Endothelial cell (in vitro differentiated cells): ENCODE measurements at places on chromosomes 3 and 15. TPM values are rescaled to one million over a fixed set of nuclear protein-coding genes. Genes with fewer than 3 reads are reported as not detected.

PLSCR2 gene
- not detected for total RNA-seq

CKMT1B gene
- total RNA-seq, result 12.8 TPM

RTP4 gene
- not detected for total RNA-seq

FRMD5 gene
- 0.54 TPM for total RNA-seq

BOC gene
- 3.8 TPM for total RNA-seq

PLAAT1 gene
- 1.7 TPM for total RNA-seq

PRR23C gene
- not detected for total RNA-seq

DNA sequence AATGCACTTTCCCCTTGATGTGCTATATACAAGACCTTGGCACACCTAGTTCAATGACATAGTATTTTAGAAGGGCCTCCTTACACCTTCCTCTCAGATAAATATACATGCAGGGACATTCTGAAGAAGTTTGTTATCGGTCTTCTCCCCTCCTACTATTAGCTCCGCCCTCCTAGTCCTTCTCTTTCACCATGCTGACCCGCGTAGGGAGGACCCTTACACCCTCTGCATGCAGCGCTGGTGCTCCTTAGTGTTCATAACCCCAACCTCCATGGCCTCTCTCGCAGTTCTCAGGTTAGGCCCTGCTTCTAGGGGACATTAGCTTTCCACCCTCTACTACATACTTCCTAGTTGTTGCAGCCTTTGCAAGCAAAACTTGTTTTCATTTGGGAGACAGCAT lies 146.4 kb downstream of the PGPEP1L start:
- DNase-seq, result no peak

GRCh38 chr15:57432141-57432741 lies 55.9 kb downstream of the CGNL1 start:
- DNase-seq, result no peak

- DNase-seq, result no peak
Measured at GRCh38 chr3:59866076-59866475, 816.3 kb upstream of the CFAP20DC start.

DNA sequence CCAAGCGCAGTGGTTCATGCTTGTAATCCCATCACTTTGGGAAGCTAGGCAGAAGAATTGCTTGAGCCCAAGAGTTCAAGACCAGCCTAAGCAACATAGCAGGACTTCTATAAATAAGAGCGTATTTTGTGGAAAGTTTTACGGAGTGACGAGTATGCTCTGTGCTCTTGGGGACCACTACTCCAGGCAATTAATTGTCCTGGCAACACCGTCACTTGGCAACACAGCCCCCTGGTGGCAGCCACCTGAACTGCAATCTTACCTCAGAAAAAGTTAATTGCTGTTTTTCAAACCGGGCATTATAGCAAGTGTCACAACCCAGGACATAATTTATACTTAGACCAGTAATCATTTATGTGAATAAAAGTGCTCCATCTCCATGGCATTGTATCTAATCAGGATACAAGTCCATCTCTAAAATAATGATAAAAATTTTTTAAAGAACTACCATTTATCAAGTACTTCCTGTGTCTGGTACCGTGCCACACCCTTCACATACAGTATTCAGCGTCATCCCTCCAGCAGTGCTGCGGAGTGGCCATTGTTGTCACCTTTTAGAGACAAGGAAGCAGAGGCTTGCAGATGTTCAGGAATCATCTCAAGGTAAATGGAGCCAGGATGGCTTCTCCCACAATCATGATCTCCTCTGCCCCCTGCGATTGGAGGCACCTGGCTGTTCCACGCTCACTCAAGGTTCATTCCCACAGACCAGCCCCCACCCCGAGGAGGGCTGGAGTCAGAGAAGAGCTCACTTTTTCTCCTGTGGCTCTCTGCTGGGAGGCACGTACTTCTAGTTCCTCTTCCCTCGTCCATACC lies 34.5 kb downstream of the PLA2G4D start:
- DNase-seq, result peak; percentile 75

DNA sequence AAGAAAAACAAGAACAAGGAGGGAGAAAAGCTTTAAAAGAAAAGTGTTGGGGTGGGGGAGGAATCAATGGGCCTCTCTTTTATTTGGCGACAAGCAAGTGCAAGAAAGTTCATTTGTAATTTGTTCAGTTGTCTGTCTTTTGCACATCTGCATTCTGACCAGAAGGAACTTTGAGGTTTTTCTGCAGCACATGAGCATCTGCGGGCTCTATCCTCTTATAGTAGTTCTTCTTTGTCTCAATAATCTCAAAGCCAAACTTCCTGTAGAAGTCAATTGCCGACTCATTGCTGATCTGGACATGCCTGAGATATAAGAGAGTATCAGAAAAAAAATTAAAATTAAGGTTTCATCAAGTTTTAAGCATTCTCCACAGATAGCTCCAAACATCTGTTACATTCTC lies 24.4 kb downstream of the NAA50 start:
- DNase-seq, result no peak

GRCh38 chr3:8854656-8855055 lies 85.2 kb upstream of the OXTR start:
- DNase-seq, result no peak

DNA sequence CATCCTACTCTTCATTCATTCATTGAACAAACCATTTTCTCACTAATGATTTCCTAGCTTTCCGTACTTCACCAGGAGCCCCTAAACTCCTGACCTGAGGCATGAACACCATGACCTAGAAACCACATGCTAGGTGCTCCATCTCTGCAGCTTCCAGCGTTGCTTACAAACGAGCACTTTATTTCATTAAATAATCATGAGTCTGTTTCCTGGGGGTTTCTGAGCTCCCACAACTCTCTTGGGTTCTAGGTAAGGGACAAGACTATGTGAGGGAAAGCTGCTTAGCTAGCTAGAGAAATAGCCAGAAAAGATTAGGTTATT lies 1.3 kb downstream of the MAP2K1 start:
- DNase-seq, result no peak

DNA sequence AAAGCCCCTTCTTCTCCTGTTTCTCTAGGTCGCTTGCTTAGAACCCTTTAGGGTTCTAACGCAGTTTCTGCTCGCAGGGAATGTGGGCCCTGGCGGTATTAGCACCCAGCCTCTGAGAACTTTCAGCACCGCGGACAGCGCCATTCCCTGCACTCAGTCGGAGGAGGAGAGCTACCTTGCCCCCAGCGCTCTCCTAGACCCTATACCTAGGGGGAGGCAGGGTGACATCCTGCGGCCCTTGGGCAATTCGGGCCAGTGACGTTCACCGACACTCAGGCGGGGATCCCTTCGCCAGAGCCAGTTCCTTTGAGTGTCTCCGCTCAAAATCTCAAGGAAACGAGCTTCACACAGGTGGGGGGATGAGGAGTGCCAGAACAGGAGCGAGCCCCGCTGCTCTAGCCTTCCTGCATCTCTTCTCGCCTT lies 1.3 kb downstream of the SLC7A14 start:
- DNase-seq, result peak; percentile 86

GRCh38 chr3:179852142-179852905 lies 184.4 kb downstream of the PEX5L start:
- no peak for DNase-seq

GRCh38 chr3:101868534-101869464 lies 19.5 kb downstream of the NFKBIZ start:
- no peak for DNase-seq

- no peak for DNase-seq
Measured at GRCh38 chr3:3801494-3801841, 2.2 kb downstream of the LRRN1 start.

DNA sequence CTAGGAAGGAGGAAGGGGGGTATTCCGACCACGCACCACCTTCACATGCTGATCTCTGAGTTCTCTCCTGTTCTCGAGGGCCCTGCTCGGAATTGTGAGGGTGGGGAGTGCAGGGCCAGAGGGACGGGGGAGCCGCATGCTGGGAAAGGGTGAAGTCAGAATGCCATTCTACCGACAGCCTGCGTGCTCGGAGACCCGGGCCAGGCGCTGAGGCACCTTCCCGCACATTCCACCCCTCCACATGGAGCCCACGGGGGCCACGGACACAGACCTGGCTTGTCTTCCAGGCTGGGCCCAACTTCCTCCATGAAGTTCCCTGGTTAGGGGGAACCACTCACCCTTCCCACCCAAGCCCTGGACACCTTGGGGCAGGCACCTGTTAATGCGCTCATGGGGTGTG lies 28.7 kb upstream of the PIGZ start:
- DNase-seq, result no peak

DNA sequence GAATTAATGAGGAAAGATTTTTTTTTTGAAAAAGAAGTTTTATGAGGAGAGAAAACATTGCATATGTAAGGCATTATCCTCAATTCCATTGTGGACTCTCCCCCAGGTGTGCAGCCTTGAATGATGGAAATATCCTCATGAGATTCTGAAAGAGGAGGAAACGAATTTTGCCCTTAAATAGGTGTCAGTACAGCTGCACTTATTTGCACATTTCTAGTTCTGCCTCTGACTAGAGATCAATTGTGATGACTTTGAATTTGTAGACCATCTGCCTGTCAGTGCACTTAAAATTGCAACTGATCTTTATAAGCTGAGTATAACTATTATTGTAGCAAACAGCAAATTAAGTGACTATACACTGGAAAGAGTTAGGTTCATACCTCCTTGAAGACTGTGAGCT lies 141.8 kb downstream of the UBE2E2 start:
- no peak for DNase-seq

DNA sequence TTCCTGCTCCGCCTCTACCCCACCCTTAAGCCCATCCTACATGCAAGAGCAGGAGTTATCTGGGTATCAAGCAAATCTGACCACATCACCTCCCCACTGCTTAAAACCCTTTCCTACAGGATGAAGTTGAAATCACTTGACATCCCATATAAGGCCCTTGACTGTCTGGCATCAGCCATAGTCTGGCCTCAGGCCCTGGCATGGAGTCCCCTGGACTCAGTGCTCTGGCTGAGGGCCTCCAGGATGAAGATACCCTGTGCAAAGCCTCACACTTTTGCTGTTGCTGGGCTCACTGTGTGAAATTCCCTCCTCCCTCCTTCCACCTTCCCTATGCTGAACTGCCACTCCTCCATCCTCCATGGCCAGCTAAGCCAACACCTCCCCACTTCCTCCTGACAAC lies 65.2 kb upstream of the GLCE start:
- no peak for DNase-seq

DNA sequence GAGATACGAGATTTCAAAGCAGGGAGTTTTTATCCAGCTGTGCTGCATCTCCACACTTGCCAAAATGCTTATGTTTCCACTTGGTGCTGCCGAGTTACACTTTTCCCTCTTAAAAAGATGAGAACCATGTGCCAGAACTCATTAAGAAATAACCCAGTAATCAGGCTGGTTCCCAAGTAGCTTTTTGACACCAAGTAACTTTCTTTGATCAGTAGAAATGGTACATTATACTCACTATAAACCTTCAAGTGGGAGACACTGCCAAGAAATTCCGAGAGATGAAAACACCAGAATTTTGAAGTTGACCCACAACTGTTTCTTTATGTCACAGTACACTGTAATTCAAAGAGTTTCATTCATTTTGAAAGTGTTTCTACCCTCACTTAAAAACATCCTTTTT lies 164.6 kb upstream of the CCDC54 start:
- no peak for DNase-seq

GRCh38 chr3:139586420-139587017 lies 47.0 kb upstream of the RBP1 start:
- DNase-seq, result no peak
